ENCODE measurements at places on chromosomes 6 and 20.

DNA sequence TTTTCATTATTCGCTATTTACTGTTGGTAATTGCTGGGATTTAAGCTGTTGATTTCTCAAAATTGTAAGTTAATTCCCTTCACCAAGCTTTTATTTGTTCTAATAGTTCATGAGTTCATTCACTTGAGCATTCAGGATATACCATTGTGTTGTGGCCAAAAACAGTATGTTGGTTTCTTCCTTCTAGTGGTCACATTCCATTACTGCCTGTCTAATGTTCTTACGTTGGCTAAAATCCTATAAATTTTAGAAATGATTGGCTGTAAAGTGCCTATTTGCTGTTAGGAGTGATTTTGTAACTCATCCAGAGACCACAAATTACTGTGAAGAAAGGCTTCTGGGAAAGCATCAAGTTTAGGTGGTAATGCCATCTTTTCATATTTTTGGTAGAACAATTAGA is 76.3 kb downstream of the FARS2 start:
- no peak for DNase-seq

DNA sequence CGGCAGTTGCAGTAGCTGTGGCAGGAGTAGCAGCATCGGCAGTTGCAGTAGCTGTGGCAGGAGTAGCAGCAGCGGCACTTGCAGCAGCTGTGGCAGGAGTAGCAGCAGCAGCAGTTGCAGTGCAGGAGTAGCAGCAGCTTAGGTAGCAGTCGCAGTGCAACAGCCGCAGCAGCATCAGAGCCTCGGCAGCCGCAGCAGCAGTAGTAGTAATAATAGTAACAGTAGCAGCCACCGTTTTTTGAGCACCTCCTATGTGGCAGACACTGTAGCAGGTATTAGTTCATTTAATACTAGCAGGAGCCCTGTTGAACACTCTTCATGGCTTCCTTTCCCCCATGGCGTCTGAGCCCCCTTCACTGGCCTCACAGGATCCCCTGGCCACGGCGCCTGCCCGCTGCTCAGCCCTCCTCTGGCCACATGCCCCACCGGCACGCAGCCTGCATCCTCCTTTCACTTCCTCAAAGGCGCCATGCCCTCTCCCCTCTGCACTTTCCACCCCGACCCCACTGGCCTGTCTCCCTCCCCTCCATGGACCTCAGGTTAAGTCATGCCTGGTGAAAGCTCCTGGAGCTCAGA is 19.1 kb upstream of the IRF4 start:
- no peak for DNase-seq

GRCh38 chr6:91580635-91581034 is 993.8 kb upstream of the MAP3K7 start:
- DNase-seq: no peak

DNA sequence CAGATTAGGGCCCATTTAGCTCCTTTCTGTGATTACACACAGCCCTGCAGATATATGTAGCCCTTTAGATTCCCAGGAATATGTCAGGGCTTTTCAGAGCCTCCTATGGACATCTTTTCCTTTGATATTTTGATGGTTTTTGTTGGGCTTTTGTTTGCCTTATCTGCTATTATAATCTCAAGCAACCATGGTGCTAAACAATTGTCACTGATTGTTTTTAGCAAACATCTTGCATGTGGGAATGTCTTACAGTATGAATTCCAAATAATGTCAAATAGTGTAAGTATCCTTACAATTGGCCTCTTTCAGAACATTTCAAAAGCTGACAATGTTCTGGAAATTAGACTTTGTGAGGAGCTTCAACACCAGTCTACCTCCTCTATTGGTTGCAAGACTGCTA is 333.6 kb upstream of the OPRM1 start:
- DNase-seq: no peak

GRCh38 chr6:111228094-111228493 is 140.8 kb downstream of the SLC16A10 start:
- no peak for DNase-seq

- no peak for DNase-seq
These were observed 475 bp upstream of the TMEM181 start for GRCh38 chr6:158559338-158559894.

DNA sequence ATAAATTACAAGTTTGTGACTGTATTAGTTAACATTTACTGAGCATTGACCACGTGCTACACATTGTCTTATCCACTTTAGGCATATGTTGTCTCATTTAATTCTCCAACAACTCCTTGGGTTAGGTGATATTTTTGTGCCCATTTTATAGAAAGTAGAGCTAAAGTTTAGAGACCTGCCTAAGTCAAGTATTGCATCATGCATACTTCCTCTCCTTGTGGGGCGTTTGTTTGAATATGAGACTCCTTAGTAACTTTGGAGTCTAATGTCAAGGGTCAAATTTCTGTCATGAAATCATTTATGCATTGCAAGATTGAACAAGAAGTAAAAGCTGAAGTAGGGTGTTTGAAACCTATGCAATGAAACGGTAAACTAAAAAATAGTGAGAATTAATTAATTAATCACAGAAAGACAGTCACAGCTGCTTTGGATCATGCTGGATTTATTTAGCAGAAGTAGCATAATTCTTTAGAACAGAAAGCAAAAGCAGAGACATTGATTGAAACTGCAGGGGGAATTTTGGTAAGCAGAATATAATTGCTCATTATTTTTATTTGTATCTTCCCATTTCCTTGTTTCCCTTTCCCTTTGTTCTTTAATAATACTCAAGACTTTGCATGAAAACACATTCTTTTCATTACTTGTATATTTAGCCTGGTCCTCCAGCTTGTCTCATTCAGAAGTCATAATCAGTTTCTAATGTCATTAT is 1374.4 kb upstream of the GJE1 start:
- no peak for DNase-seq

DNA sequence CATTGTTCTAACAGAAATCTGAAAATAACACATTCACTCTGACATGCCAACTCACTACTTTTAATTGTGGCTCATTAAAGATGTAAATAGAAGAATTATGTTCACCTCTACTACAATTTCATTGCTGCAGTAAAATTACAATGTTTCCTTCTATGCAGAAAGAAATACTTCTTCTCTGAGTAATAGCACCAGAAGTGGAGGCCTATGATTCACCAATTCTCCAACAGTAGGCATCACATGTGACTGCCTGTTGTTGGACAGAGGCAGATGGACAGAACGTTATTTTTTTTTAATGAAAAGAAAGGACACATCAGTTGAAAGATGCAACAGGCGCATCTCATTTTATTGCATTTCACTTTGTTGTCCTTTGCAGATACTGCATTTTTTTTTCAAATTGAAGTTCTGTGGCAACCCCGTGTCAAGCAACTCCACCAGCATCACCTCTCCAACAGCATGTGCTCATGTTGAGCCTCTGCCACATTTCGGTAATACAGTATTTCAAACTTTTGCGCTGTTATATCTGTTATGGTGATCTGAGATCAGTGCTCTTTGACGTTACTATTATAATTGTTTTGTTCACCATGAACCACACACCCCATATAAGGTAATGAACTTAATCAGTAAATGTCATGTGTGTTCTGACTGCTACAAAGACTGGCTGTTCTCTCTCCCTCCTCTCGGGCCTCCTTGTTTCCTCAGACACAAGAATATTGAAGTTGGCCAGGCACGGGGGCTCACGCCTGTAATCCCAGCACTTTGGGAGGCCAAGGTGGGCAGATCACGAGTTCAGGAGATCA is 121.4 kb downstream of the ATXN1 start:
- no peak for DNase-seq

DNA sequence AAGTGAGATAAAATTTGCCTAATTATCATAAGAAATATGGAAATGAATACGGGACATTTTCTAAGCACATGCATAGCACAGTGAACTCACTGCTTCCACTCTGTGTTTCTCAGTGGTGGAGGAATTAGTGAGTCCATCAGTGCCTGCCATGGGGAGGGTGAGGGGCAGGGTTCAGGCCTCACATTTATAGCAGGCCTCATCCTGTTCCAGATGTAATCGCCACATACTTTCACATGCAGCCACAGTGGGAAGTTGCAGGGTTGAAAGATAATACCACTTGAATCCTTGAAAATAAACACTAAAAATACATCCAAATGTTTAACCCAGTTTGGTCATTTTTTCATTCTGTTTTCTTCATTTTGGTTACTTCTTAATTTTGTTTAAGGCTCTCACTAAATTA is 29.9 kb upstream of the ANKEF1 start:
- DNase-seq: no peak

DNA sequence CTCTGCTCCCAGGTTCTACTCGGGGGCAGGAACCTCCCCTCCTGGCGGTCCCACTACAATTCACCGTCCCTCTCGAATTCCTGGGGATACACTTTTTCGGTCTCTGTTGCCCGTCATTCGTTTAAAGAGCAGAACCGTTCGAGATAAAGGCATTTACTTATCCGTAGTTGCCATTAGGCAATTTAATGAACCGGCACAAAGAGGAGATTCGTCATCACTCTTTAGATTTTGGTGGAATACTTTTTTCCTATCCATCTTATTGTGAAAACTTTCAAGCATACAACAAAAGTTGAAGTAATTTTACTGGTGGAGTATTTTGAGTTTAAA is 1.2 kb upstream of the CD24 start:
- peak; percentile 32 for DNase-seq

- DNase-seq: no peak
These were observed 8.8 kb downstream of the DDRGK1 start for GRCh38 chr20:3195590-3196237.

DNA sequence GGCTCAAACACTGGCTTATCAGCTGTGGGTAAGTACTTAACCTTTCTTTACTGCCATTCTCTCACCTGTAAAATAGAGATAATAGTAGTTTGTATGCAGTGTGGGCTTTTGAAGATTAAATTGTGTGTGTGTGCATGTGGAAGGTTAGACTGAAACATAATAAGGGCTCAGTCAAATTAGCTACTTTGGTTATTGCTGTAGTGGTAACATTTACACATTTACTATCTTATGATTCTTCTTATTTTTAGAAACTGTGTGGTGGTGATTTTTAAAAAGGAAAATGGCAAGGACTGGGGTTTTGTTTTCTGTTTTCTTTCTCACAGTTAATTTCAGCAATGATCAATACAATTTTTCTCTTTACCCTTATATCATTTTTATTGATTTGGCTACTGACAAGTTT is 206.9 kb downstream of the NKAIN2 start:
- no peak for DNase-seq

GRCh38 chr20:48094944-48095343 is 309.7 kb upstream of the SULF2 start:
- DNase-seq: no peak

- DNase-seq: no peak
These were observed 16.7 kb downstream of the DYNLT1 start for GRCh38 chr6:158627940-158628211.

DNA sequence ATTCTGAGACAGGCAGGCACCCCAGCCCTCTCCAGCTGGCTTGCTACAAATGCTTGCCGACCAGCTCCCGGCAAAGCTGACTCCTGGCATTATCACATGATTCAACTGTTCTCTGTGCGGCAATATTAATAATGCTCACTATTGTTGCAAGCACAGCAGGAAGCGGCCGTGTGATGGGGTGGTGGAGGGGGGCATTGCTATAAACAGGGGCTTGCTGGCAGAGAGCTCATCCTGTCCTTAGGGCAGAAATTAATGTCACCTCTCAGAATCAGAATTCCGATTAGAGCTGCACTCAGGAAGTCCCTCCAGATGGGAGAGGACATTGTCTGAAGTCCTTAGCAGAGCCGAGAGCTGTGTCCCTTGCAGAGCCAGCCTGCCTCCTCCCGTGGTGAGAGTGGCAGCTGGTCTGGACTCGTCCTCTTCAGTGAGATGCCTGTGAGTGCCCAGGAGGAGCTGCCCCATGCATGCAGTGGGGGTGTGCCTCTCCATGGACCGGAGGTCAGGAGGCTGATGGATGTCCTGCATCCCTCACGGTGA is 162.5 kb downstream of the CDH4 start:
- DNase-seq: no peak

- no peak for DNase-seq
These were observed 146.0 kb downstream of the LAMP5 start for GRCh38 chr20:9660236-9660868.

DNA sequence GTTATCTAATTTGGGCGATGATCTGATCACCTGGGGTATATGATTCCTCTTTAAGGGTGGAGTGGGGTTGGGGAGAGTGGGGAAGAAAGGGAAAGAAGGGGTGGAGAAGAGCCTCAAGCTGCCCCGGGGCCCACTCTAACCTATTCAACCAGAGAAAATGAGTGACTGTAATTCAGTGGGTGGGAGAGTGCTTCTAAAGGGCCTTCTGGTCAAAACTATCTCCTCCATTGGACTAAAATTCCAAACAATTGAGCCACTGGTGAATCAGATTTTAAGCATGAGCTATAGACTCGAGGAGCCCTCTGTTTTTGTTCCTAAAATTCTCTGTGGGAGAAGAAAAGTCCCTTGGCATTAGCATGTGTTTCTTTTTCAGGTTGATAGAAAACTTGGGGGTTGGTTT is 296.8 kb downstream of the CLIC5 start:
- DNase-seq: no peak

GRCh38 chr6:30355281-30355680 is 10.3 kb downstream of the RPP21 start:
- no peak for DNase-seq

GRCh38 chr20:15065794-15066193 is 728.4 kb upstream of the FLRT3 start:
- DNase-seq: no peak

GRCh38 chr6:129353067-129353466 is 356.9 kb downstream of the ARHGAP18 start:
- no peak for DNase-seq

GRCh38 chr6:117538615-117539014 is 56.1 kb downstream of the DCBLD1 start:
- no peak for DNase-seq

DNA sequence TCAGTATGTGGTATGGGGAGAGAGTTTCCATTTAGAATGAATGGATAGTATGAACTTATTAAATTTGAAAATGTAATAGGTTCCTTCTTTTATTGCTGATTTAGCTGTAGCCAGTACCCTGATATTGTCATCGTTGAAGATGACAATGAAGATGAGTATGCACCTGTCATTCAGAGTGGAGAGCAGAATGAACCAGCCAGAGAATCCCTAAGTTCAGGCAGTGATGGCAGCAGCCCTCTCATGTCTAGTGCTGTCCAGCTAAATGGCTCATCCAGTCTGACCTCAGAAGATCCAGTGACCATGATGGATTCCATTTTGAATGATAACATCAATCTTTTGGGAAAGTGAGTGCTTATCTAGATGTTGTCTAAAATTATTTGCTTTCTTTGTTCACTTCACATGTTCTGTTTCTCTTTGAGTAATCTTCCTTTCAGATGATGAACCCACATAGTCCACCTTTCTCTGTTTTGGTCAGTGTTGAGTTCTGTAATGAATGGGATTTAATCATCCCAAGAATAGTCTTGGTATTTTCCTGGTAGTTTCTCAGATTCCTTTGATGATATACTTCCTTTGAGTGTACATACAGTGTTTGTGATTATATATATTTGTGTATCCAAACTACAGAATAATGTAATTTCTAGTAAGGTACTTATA is 23.3 kb downstream of the HSF2 start:
- no peak for DNase-seq

Measured in HuH-7.5 (cell line).